ENCODE measurements at places on chromosomes 3 and 15.

DNA sequence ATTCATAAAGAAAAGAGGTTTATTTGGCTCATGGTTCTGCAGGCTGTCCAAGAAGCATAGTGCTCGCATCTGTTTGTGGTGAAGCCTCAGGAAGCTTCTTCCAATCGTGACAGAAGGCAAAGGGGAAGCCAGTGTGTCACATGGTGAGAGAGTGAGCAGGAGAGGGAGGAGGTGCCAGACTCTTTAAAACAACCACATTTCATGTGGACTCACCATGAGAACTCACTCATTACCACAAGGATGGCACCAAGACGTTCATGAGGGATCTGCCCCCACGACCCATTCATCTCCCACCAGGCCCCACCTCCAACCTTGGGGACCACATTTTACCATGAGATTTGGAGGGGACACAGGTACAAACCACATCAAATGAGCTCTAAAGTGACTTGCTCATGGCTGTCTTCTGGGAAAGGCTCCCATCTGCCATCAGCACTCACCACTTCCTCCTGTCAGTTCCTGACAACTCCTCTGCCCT is 327.3 kb upstream of the TLE3 start:
- no peak for DNase-seq

DNA sequence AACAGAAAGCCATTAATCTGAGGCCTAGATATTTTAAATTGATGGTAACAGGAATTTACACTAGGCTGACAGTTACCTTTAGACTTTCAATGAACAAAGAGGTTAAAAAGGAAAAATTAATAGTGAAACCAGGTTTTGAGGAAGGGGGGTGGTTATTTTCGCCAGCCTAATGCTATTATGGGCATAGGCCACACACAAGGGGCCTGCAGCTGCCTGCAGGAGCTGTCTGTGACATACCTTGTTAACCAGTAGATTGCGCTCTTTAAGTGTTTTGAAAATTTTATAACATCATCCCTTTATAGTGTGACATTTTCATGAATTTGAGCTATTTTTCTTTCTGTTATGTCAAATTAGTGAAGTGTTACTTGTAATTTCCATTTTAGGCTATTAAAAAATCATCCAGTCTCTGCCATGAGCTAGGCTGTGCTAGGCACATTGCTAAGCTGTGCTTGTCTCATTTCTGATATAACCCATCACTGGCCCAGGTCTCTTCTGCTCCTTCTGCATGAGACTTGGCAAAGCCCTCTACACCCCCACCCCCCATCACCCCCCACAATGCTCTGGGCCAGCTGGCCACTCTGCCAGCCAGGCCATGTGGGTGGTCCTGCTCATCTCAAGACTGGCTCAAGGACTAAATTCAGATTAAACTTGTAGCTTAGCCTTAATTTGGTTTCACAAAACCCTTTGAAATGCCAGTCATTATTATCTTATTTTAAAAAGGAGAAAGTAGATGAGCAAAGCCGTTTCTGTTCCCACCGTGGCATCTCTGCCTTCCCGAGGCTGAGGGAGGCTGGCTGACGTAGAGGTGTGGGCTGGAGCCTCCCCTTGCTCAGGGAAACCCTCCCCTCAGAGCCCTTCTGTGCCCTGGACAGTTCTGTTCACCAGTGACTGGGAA is 48.4 kb upstream of the SEC22A start:
- no peak for DNase-seq

DNA sequence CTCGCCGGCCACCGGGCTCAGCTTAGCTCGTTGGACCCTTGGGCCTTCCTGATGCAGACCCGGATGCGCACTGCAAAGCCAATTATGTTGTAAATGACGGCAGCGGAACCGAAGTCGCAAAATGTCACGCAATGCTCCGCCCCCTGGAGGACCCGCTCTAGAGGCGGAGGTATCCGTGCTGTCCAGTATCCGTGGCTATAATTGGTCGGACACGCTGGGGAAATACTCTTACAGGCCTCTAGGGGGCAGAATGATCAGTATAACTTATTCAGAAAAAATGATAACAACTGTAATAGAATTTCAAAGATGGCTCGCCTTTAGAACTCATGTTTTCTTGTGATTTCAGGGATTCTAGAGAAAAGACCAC is at the start of gene PRR23B:
PRR23B (minus strand) TSS at position 59 of the 367 bp plus-strand sequence. CDS start 265 bp downstream, outside the sequence.
- DNase-seq = no peak

- DNase-seq = no peak
Measured at GRCh38 chr15:46316024-46316423, 681.2 kb downstream of the SQOR start.

DNA sequence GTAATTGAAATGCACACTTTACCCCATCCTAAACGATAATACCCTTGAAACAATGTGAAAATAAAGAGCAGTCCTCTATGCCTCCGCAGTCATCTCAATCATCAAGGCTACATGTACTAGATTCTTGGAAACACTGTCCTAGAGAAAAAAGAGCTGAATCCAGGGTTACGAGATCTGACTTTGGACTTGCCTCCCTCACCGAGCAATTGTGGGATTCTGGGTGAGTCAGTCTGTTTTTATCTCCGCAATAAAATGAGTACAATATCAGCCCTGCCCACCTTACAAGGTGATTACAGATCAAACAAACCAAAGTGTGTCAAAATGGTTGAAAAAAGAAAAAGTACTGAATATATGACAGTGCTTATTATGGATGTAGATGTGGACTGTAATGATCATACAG is 152.3 kb upstream of the SNTN start:
- DNase-seq = no peak

- peak; percentile 55 for DNase-seq
Measured at GRCh38 chr3:183697610-183698317, at the start of gene YEATS2. Gene YEATS2 (plus strand): TSS chr3:183697797. CDS start chr3:183715163, 17,366 bp downstream.

DNA sequence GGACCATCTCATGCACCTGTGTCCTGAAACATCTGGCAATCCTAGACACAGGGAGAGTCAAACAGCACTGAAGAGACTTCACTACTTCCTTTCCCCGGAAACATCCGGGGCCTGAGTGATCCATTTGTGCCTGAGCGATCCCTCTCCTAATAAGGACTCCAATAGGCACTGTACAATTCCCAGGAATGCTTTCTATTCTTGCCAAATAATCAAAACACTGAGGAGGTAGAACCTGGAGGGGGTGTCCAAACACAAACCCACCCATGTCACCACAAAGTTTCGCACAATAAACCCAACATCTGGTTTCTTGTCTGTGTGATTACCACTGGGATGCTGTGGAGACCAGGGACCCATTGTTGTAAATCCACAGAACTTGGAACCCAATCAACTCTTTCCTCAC is 205.0 kb downstream of the OPA1 start:
- DNase-seq = no peak

Data from SHP77 (cell line).